ENCODE measurements at places on chromosomes 2 and 18. TPM values are rescaled to one million over a fixed set of nuclear protein-coding genes. Genes with fewer than 3 reads are reported as not detected.

Gene SPATA3
- total RNA-seq: not detected

Gene HOXD11
- not detected for total RNA-seq

Gene DPYSL5
- total RNA-seq: 0.17 TPM

Gene KCNIP3
- total RNA-seq: not detected

Gene CCDC85A
- not detected for total RNA-seq

Gene FOXI3
- total RNA-seq: not detected

Data from activated naive CD4-positive, alpha-beta T cell treated with anti-CD3 and anti-CD28 coated beads, Interleukin-2, amount 10 ng/mL, durations not matched to agents 5 hours and 36 hours (primary cell).